Activated CD4-positive, alpha-beta T cell treated with anti-CD3 and anti-CD28 coated beads, Interleukin-2, amount 10 ng/mL, durations not matched to agents 7 days and 5 days (primary cell): ENCODE measurements at places on chromosomes 3 and 15.

- DNase-seq: peak; percentile 58
Measured at GRCh38 chr3:48429317-48429959, 448 bp downstream of the PLXNB1 start.

DNA sequence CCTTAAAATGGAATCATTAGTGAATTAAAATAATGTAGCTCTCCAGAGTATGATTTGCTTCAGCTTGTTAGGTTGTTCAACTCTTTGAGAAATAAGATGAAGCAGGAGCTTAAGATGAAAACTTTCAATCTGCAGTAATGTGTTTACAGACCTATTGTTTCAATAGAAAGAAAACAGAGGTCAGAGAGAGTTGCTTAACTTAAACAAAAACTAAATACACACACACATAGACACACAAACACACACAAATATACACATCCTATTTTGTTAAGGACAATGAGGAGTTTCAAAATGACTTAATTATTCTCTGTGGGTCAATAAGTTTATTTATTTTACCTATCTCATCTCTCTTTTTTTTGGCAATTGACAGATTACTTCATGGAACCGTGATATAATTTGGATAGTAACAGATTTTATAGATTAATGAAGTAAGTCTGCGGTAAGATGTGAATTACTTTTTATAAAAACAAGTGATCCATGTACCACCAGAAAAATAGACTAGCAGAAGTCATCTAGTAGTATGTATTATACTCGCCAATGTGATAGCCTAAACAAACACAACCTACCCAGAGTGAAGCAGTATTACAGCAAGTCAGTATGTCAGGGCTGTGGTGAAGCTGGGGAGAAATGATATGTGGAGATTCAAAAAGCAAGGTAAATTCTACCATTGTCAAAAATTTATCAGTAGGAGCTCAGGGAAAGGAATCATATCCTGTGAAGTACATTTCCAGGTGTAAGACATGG, 76.7 kb upstream of the DCBLD2 start:
- DNase-seq: no peak

- no peak for DNase-seq
Measured at GRCh38 chr3:37456270-37456708, 281.9 kb upstream of the LRRFIP2 start.

DNA sequence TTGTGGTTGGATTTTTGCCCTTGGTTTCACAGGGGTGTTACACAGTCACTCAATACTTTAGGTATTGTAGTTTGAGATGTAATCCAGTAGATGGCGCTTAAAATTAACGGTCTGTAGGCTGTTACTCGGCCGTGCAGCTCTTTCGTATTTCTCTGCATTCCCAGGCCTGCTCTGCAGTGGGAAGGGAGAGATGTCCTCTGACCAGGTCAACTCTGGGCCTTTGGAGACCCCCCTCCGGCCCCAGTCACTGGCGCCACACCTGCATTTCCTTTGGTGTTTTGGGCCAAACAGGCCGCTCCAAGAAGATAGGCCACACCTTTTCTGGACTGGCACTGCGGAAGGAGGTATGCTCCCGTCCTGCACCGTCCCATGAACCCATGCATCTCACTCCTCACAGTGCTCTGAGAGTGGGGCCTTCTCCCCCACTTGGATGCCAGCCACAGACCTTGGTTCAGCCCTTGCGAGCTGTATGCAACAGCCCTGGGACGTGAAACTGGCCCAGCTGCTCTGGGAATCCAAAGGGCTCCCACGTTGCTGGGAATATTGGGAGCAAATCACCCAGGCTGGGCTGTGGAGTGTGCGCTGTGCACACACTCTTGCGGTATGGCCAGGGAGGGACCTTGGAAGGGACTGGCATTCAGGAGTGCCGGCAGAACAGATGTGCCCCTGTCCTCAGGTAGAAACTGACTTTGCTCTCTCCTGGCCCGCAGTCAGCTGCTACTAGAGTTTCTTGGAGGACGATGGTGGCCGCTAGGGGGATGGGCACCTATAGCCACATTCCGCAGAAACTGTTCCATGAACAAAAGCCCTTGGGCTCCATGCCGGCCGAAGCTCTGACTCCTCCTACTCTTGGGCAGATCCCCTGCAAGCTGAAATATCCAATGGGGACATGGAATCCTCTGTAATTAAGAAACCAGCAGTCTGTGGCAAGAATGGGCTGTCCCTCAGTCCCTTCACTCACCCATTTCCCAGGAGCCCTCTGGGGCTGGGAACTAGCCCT, 410.5 kb upstream of the CADM2 start:
- no peak for DNase-seq

DNA sequence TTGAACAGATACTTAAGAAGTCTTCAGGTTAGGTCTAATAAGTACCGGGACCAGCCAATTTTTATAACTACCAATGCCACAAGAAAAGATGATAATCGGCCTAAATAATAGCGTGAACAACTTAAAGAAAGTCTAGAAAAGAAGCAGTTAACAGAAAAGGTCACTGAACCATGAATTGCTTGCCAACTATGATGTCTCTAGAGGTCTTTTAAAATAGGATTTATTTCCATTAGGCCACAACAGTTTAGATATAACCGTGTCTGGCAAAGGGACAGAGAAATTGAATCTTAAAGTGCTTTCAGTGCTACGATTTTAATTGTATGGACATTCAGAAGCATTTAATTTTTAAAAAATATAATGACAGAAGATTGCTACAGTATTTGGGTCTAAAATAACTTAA, 1070.4 kb downstream of the ROBO1 start:
- no peak for DNase-seq

DNA sequence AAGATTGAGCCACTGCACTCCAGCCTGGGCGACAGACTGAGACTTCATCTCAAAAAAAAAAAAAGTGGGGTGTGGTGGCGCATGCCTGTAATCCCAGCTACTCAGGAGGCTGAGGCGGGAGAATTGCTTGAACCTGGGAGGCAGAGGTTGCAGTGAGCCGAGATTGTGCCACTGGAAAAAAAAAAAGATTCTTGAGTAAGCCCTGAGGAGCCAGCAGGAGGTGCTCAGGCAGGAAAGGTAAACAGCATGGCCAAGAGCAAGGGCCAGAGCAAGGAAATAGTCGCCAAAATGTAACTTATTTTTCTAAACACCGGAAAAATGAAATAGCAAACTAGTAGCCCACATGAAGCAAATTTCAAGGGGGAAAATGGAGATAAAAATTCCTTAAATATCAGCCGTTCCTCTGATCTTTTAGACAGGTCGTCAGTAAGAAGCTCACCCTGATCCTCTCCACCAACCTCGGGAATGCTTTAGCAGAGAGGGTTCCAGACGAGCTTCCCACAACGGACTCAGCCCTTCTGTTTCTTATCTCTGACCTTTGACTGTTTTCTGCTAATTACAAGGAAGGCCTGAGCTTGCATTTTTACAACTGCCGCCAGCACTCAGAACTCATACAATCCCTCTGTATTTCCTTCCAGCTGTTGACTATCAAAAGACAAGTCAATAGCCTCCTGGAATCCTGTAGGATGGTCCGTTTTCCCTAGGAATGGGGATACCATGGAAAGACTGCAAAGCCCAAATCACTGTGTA, 45.0 kb upstream of the AKAP13 start:
- no peak for DNase-seq
